GM23248 (cell line): ENCODE measurements at places on chromosomes 5 and 9.

- DNase-seq, result peak; percentile 39
Observed at GRCh38 chr5:37867654-37868053, 27.8 kb upstream of the GDNF start.

- peak; percentile 25 for DNase-seq
Observed at GRCh38 chr5:148687427-148687826, 33.1 kb upstream of the HTR4 start.

DNA sequence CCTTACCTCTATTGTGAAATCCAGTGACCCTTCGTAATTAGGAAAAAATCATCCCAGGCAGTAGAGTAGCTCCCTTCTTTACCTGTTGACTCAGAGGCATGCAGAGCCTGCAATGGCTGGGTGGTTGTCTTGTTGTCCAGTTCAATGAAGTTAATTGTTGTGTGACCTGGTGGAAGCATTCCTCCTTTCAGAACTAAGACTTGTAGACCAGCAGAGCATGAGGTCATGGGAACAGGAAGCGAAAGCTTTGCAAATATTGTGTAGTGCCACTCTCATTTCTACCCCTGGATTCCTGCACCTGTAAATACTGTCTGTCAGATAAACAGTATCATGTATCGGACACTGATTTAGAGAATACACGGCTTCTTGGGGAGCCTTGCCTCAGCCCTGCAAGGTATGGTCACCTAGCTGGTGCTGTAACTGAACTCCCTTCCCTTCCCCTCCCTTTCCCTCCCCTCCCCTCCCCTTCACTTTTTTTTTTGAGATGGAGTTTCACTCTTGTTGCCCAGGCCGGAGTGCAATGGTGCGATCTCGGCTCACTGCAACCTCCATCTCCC lies 5.7 kb upstream of the PRXL2C start:
- no peak for DNase-seq

GRCh38 chr5:139100825-139101224 lies 97.3 kb downstream of the SIL1 start:
- DNase-seq, result peak; percentile 82

- no peak for DNase-seq
Observed at GRCh38 chr9:137323531-137324331, 21.7 kb upstream of the NRARP start.

DNA sequence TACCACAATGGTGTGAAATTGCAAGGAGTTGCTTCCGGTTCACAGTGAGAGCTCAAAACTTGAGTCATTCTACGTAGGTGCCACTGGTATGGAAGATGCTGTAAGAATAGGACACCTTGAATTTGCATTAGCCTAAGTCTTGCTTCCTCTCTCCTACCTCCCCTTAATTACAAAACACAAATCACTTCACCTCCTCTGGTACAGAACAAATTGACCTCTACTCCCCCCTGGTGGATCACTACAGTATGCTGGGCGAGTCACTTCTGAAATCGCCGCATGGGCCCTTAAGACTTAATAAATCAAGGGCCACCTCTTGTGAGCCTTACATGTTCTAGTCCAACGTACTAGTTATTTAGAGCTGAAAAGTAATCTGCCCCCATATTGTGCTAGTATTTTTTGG lies 145.3 kb upstream of the SMARCA2 start:
- DNase-seq, result peak; percentile 18

- no peak for DNase-seq
Observed at GRCh38 chr9:95605816-95606488, 89.2 kb upstream of the PTCH1 start.

DNA sequence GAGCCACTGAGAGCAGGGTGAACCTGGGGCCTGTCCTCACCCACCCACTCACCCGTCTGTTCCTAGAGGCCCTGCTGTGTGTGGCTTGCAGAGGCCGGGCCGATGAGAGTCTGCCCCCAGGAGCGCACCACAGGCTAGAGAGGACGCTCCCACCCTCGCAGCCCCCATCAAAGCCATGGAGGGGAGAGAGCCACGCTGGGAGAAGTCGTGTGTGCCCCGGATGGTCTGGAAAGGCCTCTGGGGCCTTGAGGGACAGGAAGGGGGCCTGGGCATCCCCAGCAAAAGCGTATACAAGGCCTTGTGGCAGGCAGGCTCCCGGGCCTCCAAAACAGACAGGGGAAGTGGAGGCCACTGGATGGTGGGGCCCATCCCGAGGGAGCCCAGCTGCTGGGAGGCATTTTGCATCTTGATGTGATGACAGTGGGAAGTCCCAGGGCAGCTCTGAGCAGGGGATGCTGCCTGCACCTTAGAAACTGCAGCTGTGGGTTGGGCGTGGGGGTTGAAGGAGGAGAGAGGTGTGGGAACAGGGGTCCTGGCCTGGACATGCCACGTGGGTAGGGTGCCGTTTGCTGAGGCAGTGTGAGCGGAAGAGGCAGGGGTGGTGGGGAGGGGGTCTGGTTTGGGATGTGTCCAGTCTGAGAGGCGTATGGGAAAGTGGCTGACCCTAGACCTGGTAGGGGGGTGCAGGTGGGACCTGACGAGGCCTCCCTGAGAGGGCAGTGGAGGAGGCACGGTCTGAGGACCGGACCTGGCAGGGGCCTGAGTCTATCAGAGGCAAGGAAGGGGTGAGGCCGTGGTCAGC lies 43.0 kb upstream of the NOTCH1 start:
- DNase-seq, result no peak

GRCh38 chr5:9189681-9190080 lies 356.2 kb downstream of the SEMA5A start:
- DNase-seq, result no peak

DNA sequence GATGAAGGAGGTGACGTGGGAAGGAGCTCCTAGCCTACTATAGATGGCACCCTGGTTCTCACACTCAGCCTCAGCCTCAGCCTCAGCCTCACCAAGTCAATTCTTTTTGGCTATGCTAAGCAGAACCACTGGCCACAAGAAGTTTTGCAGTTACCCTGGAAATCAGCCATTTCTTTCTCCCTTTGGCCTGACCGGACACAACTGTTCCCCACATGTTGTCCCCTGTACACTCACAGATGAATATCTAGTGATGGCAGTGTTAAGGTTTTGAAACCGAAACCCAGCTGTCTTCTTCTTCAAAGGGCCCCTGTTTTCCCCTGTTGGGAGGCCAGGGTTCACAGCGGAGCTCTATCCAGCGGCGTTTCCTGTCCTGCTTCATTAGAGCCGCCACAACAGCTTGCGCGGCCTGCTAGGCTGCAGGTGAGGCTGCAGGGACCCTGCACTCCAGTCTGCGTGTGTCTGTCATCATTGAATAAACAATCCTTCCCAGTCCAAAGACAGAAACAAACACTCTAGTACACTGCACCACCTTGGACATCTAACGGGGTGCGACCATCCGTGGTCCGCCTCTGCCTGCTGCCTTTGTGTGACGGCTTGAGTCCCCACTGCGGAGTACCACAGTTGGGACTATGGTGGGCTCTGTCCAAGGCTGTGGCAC lies 250.5 kb downstream of the DENND1A start:
- no peak for DNase-seq

- peak; percentile 96 for DNase-seq
Observed at GRCh38 chr5:149799119-149799623, 69.1 kb downstream of the PPARGC1B start.

GRCh38 chr5:142876817-142877216 lies 106.6 kb downstream of the ARHGAP26 start:
- no peak for DNase-seq

DNA sequence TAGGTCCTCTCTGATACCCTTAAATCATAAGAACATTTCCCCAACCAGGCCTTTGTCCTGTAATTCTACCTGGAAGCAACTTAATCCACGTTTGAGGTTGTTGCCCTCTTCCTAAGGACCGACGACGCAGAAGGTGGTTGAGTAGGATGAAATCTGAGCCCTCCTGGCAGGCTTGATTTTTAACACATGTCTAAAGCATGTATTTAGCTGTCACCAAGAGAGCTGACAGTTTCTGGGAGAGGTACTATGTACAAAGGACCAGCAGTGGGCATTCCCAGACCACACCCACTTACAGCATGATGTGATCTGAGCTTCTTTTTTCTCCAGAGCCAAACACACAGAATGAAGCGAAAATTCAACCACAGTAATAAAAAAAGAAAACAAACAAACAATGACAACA lies 260.9 kb downstream of the SH3GL2 start:
- DNase-seq, result no peak

DNA sequence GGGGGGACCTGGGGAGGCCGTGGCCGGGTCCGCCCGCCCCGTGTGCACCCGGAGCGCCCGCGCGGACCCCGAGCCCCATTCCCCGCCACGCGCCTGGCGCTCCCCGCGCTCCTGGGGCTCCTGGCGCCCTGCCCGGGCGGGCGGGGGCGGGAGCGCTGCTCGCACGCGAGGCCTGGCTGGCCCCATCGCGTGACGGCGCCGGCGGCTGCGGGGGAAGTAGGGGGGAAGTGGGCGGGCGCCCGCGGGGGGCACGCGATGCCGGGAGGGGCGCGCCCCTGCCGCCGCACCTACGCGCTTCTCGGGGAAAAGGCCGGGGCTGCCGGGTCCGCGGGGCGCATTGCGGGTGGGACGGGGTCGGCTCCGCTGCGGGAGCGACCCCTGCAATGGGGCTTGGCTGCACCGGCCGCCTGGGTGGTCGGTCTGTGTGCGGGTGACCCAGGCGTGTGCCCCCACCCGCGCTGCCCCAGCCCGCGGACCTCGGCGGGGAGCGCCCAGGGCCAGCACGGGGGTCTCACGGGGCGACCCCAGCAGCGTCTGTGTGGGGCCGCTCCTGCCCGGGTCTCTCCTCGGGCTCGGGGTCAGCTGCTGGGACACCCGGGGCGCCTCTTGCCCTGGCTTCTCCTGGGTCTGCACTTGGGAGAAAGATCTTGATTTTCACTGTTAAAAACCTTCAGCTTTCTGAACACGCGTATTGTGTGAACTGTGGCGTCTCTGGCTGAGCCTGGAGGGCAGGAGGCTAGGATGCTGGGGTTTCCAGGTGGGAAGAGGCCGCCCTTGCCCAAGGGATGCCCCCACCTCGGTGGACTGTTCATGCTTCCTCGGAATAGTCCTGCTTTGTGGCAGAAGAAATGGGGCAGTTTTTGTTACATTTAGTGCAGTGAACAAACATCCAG lies 52.4 kb downstream of the AHRR start:
- peak; percentile 93 for DNase-seq

DNA sequence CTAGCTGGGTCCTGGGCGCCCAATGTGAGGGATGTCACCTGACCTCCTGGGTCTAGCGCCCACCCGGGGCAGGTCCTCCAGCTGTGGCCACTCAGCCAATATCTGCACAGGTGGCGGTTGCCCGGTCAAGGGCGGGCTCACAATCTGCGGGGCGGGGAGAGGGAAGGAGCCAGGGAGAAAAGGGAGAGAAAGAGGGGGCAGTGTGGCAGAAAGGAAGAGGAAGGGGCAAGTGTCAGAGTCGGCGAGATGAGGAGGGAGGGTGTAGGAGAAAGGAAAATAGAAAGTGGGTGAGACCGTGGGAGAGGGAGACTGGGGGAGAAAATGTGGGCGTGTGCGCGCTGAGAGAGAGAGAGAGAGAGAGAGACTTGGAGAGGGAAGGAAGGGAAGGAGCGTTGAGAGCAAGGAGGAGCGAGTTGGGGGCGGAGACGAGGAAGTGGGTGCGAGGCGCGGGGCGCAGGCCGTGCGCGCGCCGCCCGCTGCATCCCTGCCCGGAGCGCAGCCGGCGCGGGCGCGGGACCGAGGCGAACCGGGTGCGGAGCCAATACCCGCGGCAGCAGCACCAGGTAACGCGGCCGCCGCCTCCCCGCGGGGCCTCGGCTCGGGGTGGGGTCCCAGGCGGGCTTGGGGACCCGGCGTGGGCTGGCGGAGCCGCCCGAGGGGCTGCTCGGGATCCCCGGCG lies at the start of gene HRH2:
TSS of gene HRH2 (plus strand) at position 479 of the 679 bp plus-strand sequence. CDS start 25,163 bp downstream, outside the sequence.
- DNase-seq, result no peak

DNA sequence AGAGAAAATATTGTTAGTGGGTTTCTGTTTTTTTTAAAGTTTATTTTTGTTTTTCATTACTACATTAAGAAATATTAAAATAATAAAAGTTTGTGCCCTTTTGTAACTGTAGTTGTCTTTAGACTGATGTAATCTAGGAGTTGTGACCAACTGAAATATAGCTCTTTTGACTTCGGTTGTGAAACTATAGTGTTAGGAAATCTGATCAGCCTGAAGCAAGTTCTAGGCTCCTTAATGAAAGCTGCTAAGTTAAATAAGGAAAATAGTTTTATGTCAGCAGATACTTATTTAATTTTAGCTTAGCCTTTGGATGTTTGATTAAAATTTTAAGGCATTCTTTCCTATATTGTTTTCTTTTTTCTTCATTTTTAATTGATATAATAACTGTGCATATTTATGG lies 14.2 kb downstream of the AP3S1 start:
- peak; percentile 48 for DNase-seq

DNA sequence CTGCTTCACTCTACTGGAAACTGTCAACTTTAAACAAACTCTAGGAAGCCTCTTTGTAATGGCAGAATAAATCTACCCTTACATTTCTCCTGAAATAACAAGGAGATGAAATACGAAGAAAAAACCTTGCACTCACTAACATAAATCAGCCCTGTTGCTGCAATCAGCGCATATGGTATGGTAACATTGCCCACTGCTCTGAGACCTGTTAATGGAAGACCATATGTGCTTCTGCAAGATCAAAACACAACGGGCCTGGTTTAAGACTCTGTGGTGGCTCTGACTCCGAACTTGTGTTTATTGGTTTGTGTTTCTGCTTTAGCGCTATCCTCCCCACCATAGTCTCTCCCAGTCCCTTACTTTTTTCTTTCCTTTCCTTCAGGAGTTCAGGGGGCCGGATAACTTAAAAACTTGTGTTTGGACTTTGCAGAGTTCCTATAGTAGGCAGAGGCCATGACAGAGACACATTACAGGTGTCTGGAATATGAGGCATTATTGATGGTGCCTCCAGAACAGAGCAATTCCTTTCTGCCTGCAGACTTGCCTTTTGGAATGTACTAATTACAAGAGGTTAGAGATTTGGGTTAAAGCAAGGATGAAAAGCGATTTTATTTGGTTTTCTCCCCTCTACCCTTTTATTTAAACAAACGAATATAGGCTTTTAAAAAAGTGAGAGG lies 110.8 kb downstream of the PSAT1 start:
- no peak for DNase-seq

- no peak for DNase-seq
Observed at GRCh38 chr5:107616213-107616612, 54.5 kb downstream of the EFNA5 start.

- DNase-seq, result peak; percentile 58
Observed at GRCh38 chr9:95383185-95383676, 65.7 kb upstream of the FANCC start.

DNA sequence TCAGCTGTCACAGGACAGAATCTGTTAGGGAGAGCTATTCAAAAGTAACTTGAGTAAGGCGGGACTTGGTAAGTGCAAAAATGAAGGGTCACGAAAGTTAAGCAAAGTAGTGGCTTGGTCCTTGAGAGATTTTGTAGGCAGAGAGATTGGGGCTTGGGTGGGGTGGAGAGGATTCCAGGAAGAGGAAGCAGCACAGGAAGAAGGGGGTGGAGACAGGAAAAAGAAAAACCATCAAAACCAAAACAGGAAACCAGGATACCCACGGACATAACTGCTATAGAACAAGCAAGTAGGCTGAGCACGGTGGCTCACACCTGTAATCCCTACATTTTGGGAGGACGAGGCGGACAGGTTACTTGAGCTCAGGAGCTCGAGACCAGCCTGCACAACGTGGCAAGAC lies 3.7 kb downstream of the ROPN1L start:
- DNase-seq, result no peak

- DNase-seq, result no peak
Observed at GRCh38 chr9:93540305-93540704, 36.1 kb upstream of the PHF2 start.
